ENCODE measurements at places on chromosomes 3 and 15.
A peak's percentile ranks its signal among the peaks of the same experiment; 100 is the strongest.

GRCh38 chr15:52858782-52859176 lies 68.6 kb upstream of the ONECUT1 start:
- no peaks in the 10 kb centered on the region for H3K27me3 ChIP-seq
- no peaks in the 10 kb centered on the region for H3K4me1 ChIP-seq
- DNase-seq = no peak
- H3K36me3 ChIP-seq = no peaks in the 10 kb centered on the region

DNA sequence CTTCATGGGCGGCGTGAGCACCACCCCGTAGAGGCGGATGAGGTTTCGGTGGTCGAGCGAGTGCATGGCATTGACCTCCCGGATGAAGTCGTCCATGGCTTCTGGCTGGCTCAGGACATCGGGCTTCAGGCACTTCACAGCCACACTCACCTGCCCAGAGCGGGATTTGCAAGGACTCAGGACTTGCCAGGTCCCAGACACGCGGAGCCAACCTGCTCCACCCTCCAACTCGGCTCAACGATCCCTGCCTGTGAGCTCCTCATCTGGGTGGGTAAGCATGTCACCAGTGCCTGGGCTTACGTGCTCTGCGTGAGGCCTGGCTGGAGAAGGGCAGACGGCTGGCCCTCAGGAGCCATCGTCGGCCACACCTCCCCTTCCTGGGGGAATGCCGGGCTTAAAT lies 25.2 kb downstream of the TNK2 start:
- H3K27ac ChIP-seq = no peak overlapping the region
- no peaks in the 10 kb centered on the region for H3K4me1 ChIP-seq
- no peaks in the 10 kb centered on the region for H3K27me3 ChIP-seq
- DNase-seq = no peak

- H3K4me3 ChIP-seq = peak overlapping the region; percentile 69
- no peaks in the 10 kb centered on the region for H3K36me3 ChIP-seq
- no peaks in the 10 kb centered on the region for H3K27me3 ChIP-seq
- peak; percentile 9 for DNase-seq
- peaks cover 7% of the 10 kb centered on the region for H3K4me1 ChIP-seq
Observed at GRCh38 chr3:169146179-169146665, 517.3 kb downstream of the MECOM start.

DNA sequence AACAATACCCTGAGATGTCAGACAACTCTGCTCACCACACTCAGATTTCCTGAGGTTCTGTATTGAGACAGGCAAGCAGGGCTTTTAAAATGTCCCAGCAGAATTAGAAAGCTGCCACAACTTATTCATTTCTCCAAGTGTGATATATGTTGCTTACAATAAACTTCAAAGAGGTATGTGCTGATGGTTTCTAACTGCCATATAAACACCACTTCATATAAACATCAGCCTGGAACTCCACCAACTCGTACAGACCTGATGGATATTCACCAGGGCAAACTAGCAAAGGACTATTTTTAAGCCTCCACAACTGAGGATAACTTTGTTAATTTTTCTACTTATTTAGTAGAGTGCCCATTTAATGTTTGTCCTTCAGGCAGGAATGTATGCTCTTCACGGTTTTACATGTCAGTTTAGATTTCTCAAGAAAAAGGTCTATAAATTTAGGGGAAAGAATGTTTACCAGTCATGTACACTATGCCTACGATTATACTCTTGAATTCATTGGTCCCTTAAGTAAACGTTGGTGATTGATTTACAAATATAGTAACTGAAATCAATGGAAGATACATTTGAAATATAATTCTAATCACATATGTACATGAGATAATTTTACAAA lies 109.6 kb upstream of the ABI3BP start:
- DNase-seq = no peak
- no peaks in the 10 kb centered on the region for H3K27me3 ChIP-seq
- H3K27ac ChIP-seq = no peak overlapping the region
- H3K4me3 ChIP-seq = no peak overlapping the region

DNA sequence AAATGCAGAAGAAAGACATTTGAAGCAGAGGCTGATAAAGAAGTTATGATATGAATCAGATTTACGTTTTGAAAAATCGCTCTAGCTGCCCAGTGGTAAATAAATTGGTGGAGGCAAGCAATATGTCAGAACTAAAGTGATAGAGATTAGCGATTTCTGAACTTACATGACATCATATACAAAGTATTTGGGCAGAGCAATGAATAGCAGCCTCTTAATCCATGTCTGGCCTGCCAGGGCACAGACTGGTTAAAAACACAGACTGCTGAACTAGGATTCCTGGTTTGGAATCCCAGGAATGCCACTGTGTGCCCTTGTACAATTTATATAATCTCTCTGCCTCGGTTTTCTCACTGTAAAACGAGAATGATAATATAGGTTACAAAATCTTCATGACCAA lies 243.1 kb upstream of the SETMAR start:
- H3K36me3 ChIP-seq = no peaks in the 10 kb centered on the region
- no peak for DNase-seq
- no peaks in the 10 kb centered on the region for H3K4me1 ChIP-seq
- no peak overlapping the region for H3K27ac ChIP-seq
- H3K4me3 ChIP-seq = no peak overlapping the region

DNA sequence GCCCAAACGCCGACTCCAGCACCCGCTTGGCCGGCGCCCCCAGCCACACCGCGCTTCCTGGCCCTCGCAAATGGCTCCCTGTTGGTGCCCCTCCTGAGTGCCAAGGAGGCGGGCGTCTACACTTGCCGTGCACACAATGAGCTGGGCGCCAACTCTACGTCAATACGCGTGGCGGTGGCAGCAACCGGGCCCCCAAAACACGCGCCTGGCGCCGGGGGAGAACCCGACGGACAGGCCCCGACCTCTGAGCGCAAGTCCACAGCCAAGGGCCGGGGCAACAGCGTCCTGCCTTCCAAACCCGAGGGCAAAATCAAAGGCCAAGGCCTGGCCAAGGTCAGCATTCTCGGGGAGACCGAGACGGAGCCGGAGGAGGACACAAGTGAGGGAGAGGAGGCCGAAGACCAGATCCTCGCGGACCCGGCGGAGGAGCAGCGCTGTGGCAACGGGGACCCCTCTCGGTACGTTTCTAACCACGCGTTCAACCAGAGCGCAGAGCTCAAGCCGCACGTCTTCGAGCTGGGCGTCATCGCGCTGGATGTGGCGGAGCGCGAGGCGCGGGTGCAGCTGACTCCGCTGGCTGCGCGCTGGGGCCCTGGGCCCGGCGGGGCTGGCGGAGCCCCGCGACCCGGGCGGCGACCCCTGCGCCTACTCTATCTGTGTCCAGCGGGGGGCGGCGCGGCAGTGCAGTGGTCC lies 3.5 kb downstream of the ISLR2 start:
- peaks cover 3% of the 10 kb centered on the region for H3K4me1 ChIP-seq
- no peak overlapping the region for H3K4me3 ChIP-seq
- no peak for DNase-seq
- no peak overlapping the region for H3K27ac ChIP-seq
- H3K36me3 ChIP-seq = no peaks in the 10 kb centered on the region

DNA sequence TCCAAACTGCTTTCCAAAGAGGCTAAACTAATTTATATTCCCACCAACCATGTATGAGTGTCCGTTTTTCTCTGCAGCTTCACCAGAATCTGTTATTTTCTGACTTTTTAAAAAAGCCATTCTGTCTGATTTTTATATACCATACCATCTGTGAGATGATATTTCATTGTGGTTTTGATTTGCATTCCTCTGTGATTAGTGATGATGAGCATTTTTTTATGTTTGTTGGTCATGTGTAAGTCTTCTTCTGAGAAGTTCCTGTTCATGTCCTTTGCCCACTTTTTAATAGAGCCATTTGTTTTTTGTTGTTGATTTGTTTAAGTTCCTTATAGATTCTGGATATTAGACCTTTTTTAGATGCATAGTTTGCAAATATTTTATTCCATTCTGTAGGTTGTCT lies 179.4 kb upstream of the ALCAM start:
- H3K36me3 ChIP-seq = no peaks in the 10 kb centered on the region
- H3K4me1 ChIP-seq = no peaks in the 10 kb centered on the region
- H3K4me3 ChIP-seq = no peak overlapping the region
- H3K27ac ChIP-seq = no peak overlapping the region
- no peak for DNase-seq

- no peak overlapping the region for H3K27ac ChIP-seq
- H3K4me1 ChIP-seq = no peaks in the 10 kb centered on the region
- no peaks in the 10 kb centered on the region for H3K36me3 ChIP-seq
- H3K4me3 ChIP-seq = no peak overlapping the region
- no peaks in the 10 kb centered on the region for H3K27me3 ChIP-seq
- DNase-seq = no peak
Observed at GRCh38 chr3:56971261-56971660, 89.2 kb upstream of the SPATA12 start.

- H3K36me3 ChIP-seq = no peaks in the 10 kb centered on the region
- H3K4me3 ChIP-seq = no peak overlapping the region
- H3K4me1 ChIP-seq = no peaks in the 10 kb centered on the region
- H3K27ac ChIP-seq = no peak overlapping the region
- H3K27me3 ChIP-seq = no peaks in the 10 kb centered on the region
Observed at GRCh38 chr15:55110446-55110845, 86.3 kb downstream of the RSL24D1 start.

GRCh38 chr15:83068054-83068453 lies 1.0 kb upstream of the BTBD1 start:
- no peaks in the 10 kb centered on the region for H3K36me3 ChIP-seq
- H3K4me3 ChIP-seq = no peak overlapping the region
- H3K4me1 ChIP-seq = peaks cover 25% of the 10 kb centered on the region
- DNase-seq = no peak
- H3K27me3 ChIP-seq = no peaks in the 10 kb centered on the region

DNA sequence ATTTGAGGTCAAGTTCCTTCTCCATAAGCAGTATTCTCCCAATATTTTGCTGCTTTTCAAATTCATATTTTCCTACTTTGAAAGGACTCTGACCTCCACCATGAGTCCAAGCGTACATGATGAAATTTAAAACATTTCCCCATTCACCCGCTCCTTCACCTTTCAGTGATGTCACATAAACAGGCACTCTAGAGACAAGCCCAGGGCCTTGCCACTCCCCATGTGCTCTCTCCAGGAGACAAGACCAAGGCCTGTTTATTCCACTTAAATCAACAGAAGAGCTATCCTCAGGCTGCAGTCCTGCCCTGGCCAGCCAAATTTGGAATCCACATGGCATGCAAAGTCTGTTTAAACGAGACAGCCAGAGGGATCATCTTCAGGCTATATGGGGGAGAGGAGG lies 161.5 kb downstream of the ARRDC4 start:
- H3K36me3 ChIP-seq = no peaks in the 10 kb centered on the region
- H3K4me1 ChIP-seq = no peaks in the 10 kb centered on the region
- H3K27me3 ChIP-seq = no peaks in the 10 kb centered on the region

- no peak overlapping the region for H3K27ac ChIP-seq
- no peak for DNase-seq
- no peaks in the 10 kb centered on the region for H3K36me3 ChIP-seq
Observed at GRCh38 chr3:195214381-195214780, 56.6 kb downstream of the XXYLT1 start.

GRCh38 chr3:43389388-43390254 lies 103.3 kb downstream of the SNRK start:
- no peaks in the 10 kb centered on the region for H3K36me3 ChIP-seq
- no peak overlapping the region for H3K4me3 ChIP-seq
- peak; percentile 61 for DNase-seq
- H3K27me3 ChIP-seq = no peaks in the 10 kb centered on the region

DNA sequence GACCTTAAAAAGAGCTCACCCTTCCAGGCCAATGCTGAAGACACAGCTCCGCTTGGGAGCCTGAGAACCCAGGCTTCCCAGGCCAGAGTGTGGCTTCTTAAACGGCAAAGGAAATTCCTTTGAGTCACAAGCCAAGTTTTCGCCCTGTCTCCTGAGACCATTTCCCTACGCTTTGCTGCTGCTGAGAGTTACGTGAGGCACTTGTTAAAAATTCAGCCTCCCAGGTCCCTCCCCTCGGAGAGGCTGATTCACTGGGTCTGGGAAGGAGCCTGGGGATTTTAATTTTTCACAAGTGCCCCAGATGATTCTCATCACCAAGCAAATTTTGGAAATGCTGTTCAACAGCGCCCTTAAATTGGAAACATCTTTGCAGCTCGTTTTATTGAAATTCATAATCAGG lies 25.5 kb downstream of the RLBP1 start:
- H3K4me1 ChIP-seq = no peaks in the 10 kb centered on the region
- no peaks in the 10 kb centered on the region for H3K27me3 ChIP-seq
- H3K27ac ChIP-seq = peak overlapping the region; percentile 85
- no peak overlapping the region for H3K4me3 ChIP-seq
- peak; percentile 90 for DNase-seq
- peaks cover 76% of the 10 kb centered on the region for H3K36me3 ChIP-seq

DNA sequence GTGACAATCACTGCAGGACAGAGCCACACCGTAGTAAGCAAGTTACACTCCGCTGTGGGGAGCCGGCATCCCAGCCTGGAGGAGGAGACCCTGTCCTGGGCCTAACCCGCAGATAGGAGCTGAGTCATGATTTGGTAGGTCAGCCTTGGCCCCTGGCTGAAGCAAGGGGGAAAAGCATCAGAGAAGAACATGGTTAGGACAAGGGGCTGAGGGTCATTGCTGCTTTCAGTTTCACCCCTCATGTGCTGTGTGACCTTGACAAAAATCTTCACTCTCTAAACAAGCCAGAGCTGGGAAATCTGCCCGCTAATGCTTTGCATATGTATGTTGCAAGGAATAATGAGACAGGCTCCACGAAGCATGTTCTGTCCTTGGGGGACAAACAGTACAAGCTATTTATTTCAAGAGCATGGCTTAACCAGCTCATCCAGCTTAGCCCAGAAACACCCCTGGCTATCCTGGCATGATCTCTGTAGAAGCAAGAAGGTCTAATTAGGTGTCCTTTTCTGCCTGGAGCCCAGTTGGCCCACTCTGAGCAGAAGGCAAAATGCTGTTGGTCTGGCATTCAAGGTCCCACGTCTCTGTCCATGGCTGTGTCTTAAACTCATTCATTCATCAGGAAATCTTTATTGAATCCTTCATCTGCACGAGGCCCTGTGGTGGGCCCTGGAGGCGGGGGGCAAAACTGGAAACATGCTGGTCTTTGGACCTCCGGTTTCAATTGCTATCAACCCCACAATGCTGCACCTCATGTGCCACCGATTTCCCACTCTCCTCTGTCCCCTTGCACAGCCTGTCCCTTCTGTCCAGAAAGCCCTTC lies 221.3 kb upstream of the LYSMD4 start:
- no peak overlapping the region for H3K4me3 ChIP-seq
- H3K27ac ChIP-seq = no peak overlapping the region
- no peaks in the 10 kb centered on the region for H3K36me3 ChIP-seq
- no peaks in the 10 kb centered on the region for H3K4me1 ChIP-seq
- no peaks in the 10 kb centered on the region for H3K27me3 ChIP-seq

- no peaks in the 10 kb centered on the region for H3K36me3 ChIP-seq
- H3K27me3 ChIP-seq = no peaks in the 10 kb centered on the region
Observed at GRCh38 chr15:48028712-48029111, 92.1 kb upstream of the SLC24A5 start.

GRCh38 chr15:59410391-59410896 lies 27.5 kb upstream of the FAM81A start:
- H3K4me1 ChIP-seq = no peaks in the 10 kb centered on the region
- H3K36me3 ChIP-seq = no peaks in the 10 kb centered on the region
- H3K4me3 ChIP-seq = no peak overlapping the region
- no peak overlapping the region for H3K27ac ChIP-seq
- DNase-seq = no peak

DNA sequence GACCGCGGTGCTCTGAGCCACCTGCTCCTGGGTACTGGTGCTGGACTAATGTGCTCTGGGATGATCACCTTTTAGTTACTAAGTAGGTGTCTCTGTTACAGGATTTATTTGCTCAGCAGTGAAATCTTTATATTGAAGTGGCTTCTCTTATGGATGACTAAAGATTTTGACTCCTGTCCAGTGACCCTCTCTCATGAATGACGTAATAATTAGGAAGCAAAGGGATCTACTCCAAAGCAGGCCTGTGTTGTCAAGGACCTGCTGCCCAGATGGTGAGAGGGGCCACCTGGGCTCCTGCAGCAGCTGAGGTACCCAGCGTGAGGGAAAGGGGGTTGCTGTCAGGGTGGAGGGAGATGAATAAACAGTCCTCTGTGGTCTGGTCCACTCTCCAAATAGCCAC lies 263.6 kb downstream of the GABRG3 start:
- H3K4me3 ChIP-seq = no peak overlapping the region
- no peaks in the 10 kb centered on the region for H3K36me3 ChIP-seq
- no peak for DNase-seq
- no peaks in the 10 kb centered on the region for H3K4me1 ChIP-seq
